ENCODE measurements at places on chromosomes 6 and 20.

DNA sequence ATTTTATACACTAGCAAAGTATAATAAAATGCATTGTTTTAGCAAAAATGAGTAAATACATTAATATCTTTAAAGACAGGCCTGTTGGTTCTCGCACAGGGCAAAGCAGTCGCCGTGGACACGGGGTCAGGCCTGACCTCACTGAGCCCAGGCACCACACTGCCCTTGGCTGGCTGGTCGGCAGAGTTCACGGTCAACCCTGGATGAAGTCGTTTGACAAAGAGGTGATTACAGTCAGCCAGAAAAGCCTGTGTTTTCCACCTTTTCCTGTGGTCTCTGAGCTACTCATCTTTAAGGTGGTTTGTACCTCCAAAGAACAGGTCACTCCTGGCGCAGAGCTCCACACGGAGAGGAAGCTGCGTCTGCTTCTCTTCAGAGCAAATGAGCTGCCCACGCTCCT is 191.5 kb downstream of the DLL1 start:
- no peak for DNase-seq

DNA sequence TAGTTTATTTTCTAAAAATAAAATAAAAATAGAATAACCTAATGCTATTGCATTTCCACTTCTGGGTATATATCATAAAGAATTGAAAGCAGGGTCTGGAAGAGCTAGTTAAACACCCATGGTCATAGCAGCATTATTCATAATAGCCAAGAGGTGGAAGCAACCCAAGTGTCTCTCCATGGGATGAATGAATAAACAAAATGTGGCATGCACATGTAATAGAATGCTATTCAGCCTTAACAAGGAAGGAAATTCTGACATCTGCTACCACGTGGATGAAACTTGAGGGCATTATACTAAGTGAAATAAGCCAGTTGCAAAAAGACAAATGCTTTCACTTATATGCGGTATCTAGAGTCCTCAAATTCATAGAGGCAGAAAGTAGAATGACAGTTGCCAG is 130.8 kb downstream of the TIAM2 start:
- no peak for DNase-seq

DNA sequence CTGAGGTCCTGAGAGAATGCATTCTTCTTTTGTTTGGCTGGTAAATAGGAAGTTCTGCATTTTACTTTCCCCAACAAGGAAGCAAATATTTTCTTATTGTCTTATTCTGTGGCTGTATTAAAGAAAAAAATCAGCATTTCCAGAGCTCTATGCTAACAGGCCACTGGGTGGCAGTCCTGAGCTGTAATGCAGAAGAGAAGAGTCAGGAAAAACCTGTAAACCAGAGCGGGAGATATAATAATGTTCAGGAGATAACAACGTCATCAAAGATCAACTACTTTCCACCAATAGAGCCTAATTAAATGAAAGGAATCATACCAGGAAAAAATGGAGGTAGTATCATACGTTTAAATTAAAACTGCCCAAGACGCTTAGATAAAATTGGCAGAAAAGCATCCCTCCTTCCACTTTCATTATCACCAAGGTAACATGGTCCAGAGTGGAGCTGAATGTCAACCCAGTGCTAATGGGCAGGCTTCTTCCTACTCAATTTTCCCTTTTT is 55.6 kb upstream of the CARMIL1 start:
- DNase-seq: peak; percentile 77

GRCh38 chr6:30202366-30202765 is 10.8 kb downstream of the TRIM26 start:
- no peak for DNase-seq

- DNase-seq: no peak
Measured at GRCh38 chr6:87806635-87807034, 104.6 kb upstream of the AKIRIN2 start.

DNA sequence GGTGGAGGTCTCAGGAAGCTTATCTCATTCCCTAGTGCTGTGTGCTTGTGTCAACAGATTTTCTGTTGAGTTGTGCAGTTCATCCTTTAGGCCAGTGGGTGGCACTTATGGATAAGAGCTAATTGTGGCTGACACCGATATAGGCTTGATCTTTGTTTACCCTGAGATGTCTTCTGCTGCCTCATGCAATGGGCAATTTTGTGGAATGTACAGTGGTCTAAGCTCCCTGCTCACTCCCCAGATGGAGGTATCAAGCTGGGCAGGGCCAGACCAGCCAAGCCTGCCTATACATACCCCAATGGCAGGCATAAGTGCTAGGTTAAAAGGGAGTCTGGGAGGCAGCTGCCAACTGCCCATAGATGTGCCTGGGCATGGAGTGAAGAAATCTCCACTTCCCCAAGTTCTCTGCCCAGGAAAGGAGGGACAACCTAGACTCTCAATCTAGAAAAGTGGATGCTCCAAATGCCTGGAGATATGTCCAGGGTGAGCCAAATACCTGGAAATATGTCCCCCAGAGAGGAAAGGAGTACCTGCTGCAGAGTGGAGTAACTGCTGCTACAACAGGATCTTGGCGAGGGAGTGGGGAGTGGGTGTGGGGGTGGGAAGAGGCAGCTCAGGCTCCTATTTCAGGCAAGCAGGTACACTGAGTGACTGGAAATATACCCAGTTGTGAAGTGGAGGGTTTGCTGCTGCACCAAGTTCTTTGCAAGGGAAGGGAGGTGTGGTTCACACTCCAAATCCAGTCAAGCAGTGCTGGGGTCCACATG is 53.2 kb upstream of the ARG1 start:
- peak; percentile 55 for DNase-seq

GRCh38 chr20:2873747-2874041 is 413 bp downstream of the PTPRA start:
- peak; percentile 29 for DNase-seq

- DNase-seq: no peak
Measured at GRCh38 chr20:59392736-59393135, 92.3 kb downstream of the EDN3 start.

DNA sequence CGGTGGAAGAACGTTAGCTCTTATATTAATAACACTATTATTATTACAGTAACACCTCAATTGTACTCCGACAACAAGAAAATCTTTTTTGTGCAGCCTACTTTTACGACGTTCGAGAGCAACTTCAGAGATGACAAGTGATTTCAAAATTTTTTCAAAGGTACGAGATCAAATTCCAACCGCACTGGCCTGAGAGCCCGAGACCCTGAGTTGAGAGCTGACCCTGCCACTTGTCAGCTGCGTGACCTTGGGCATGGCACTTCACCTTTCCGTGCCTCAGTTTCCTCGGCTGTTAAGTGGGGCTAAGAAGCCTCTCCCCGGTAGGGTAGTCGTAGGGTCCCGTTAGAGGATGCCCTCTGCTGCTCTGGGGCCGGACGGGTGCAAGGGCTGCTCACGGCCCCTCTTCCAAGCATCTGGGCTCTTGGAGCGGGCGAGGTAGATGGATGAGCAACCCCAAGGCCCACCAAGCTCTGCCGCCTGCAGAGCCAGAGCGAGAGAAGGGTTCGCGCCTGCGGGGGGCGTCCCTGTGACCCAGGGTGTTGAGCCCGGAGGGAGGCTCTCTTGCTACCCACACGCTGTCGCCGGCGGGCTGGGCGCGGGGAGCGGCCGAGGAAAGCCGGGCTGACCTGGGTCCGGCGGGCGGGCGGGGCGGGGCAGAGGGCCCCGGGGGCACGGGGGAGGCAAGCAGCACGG is 510 bp downstream of the NDRG3 start:
- DNase-seq: peak; percentile 31

DNA sequence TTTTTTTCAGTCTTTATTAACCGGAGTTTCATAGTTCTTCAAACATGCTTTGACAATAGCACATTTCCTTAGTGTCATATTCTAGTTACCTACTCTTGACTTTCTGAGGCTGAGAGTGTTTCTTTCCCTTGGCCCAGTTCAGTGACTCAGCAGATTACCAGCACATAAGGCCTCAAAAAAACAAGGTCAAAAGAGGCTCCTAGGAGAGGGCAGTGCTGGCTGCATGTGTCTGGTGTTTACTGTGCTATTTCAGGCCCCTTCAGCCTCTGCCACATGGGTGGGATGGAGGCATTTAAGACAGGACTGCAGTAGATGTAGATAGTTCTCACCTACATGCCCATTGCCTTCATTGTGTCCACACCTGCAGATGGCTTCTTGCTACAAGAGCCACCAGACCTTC is 198.2 kb upstream of the SSTR4 start:
- no peak for DNase-seq

DNA sequence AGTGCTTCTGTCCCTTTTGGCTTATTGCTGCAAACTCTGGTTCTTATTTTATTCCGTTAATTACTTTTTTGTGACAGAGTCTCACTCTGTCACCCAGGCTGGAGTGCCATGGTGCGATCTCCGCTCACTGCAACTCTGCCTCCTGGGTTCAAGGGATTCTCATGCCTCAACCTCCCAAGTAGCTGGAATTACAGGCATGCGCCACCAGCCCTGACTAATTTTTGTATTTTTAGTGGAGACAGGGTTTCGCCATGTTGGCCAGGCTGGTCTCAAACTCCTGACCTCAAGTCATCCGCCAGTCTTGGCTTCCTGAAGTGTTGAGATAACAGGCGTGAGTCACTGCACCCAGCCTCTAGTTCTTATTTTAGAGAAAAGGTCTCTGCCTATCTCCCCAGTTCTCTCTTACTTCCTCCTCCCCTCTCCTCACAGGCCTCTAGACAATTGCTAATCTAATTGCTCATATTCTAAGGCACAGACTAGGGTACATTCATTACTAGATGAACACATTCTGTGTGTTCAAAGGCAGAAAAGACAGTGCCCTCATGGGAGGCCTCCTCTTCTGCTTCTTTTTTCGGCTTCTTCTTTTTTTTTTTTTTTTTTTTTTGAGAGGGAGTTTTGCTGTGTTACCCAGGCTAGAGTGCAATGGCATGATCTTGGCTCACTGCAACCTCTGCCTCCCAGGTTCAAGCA is 27.0 kb downstream of the EDEM2 start:
- peak; percentile 79 for DNase-seq

- DNase-seq: no peak
Measured at GRCh38 chr6:125948455-125948854, 8.1 kb upstream of the HINT3 start.

- no peak for DNase-seq
Measured at GRCh38 chr6:141000917-141001316, 1131.8 kb upstream of the GJE1 start.

- no peak for DNase-seq
Measured at GRCh38 chr6:99362678-99363268, 13.3 kb upstream of the FAXC start.

GRCh38 chr6:16181439-16182297 is 52.8 kb downstream of the MYLIP start:
- no peak for DNase-seq

DNA sequence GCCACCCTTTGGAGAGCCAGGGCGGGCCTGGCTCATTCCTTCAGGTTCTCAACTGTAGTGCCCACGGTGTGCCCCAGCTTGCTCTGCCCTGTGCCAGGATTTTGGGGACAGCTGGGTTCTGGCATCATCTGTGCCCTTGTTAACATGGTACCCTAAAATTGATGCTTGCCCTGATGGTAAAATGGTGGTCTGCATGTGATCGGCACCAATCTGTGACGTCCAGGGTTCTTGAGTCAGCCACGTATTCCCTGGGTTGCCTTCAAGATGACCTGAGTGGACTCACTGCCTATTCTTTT is 31.2 kb upstream of the APCDD1L start:
- DNase-seq: no peak

- DNase-seq: no peak
Measured at GRCh38 chr20:19921284-19921793, 95.8 kb upstream of the NAA20 start.

DNA sequence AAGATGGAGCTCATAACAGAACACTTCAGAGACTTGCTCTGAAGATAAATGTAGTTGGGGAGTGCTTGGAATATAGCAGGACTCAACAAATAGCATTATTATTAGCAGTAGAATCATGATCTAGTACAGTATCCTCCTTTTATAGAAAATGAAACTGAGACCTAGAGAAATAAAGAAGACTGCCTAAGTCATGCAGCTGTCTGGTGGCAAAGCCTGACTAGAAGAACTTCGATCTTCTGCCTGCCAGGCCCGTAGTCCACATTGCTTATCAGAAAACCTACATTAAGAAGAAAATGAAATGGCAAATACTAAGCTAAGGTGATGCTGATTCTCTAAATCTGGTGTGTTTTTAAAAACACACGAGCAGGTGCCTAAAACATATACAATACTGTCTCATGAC is 46.4 kb upstream of the DST start:
- no peak for DNase-seq

- no peak for DNase-seq
Measured at GRCh38 chr20:8740265-8740664, 328.6 kb upstream of the PLCB4 start.

DNA sequence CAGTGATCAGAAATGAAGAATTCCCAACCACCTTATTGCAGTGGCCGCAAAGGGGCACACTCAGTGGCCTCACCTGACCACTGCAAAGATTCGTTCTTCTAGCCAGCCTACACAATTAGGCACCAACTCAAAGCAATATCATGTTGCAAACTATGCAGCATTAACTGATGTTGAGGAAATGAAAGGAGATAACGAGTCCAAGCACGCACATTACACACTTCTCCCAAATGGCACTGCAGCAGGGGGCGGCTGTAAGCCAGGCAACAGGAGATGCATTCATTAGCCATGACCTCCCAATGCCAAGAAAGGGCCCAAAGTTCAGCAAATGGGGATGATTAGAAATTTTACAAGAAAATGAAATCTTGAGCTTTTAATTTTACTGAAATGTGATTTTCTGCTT is 39.3 kb downstream of the ATXN1 start:
- no peak for DNase-seq

DNA sequence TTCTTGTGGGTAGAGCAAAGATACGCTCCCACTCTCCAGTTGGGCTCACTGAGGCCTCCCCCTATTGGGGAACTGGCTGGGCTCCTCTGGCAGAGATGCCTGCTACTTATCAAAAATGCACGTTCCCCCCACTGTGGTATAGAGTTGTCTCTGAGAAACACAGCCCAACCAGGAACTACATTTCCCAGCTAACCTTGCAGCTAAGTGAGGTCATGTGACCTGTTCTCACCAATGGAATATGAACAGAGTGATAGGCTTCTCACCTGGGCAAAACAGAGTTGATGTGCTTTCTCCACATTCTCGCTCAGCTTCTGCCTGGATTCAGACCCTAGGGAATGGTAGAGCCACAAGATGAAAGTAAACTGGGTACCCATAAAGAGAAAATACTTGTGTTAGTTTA is 49.1 kb upstream of the PTPRT start:
- no peak for DNase-seq

- DNase-seq: peak; percentile 21
Measured at GRCh38 chr6:83051377-83052172, 14.1 kb downstream of the UBE3D start.

GRCh38 chr20:11791835-11792567 is 125.7 kb upstream of the BTBD3 start:
- DNase-seq: no peak

DNA sequence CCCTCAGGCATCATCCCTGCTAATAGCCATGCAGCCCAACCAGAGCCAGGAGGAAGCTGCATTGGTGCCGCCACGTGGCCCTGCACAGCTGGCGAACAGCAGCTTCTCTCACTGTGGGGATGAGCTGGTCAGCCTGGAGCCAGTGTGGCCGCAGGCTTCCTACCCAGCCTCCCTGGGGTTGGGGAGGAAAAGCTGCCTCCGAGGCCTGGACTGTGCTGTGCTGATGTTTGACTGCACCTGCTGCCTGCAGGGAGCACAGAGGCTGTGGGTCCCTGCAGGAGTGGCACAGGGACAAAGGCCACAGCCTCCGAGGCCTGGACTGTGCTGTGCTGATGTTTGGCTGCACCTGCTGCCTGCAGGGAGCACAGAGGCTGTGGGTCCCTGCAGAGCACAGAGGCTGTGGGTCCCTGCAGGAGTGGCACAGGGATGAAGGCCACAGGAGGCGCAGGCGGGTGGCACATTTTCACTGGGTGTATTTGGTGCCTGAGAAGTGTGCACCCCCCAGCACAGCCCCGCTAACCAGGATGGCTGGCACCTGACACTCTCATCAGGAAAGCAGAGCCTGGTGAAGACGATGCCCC is 83.9 kb downstream of the DLL1 start:
- no peak for DNase-seq

Data from KBM-7 (cell line).